ENCODE measurements at places on chromosomes 7 and 10.

- no peak for DNase-seq
These were observed 30.4 kb downstream of the LRRC4 start for GRCh38 chr7:128000854-128001265.

- DNase-seq, result no peak
These were observed 8.1 kb downstream of the GNB2 start for GRCh38 chr7:100681491-100682227.

DNA sequence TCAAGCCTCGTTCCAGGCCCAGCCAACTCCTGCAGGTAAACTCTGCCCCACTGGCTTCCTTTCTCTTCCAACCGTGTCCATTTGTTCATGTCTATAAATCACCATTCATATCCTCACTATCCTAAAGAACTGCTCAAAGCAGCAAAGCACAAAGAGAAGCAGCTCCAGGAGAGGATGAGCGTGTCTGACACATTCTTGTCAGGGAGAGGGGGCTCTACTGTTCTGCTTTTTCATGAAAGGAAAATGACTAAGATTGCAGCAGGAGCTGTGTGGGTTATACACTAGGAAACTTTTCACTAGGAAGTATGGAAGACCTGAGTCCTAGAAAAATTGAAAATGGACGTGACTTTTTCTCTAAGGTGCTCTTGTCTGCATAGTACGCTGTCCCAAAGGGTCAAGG is 16.7 kb downstream of the AGFG2 start:
- no peak for DNase-seq

DNA sequence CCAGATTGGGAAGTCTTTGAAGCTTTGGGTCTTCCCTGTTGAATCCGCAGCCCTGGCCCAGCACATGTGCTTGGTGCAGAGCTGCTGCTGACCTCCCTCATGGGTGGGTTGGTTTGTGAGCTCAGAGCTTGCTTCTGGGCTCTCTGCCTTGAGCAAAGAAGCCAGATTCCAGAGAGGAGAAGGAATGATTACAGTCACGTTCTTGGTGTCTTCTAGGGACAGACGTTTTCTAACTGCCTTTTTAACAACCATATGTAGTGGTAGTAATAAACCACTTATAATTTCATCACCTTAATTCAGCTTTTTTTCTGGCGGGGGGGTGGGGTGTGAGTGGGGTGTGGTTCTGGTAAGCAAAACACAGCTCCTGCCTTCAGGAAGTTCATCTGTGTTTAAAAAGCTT is 39.5 kb downstream of the LRMDA start:
- DNase-seq, result no peak

DNA sequence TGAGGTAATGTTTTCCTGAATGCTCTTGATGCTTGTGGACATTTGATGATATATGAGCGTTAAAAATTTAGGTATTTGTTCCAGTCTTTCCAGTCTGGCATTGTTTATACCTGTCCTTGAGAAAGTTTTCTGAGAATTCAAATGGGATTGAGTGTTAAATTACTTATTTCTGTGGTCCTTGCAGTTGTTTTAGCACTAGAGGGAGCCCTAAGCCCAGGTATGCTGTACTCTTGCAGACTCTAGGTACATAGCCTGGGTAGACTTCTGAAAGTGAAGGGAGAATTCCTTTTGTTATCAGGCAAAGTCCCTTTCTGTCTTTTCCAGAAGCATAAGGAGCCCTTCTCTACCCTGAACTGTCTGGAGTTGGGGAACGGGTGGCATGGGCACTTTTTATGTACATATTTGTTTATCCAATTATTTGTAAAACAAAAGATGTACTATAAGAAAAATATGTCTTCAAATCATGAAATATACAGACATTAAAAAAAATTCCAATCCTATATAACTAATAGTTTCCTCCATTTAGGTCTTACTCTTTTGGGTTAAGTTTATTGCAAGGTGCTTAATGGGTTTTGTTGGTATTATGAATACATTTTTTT is 262.1 kb downstream of the ATRNL1 start:
- DNase-seq, result peak; percentile 76

- no peak for DNase-seq
These were observed 90.2 kb upstream of the AGK start for GRCh38 chr7:141460781-141461715.

GRCh38 chr10:35050568-35050967 is 39.6 kb downstream of the CUL2 start:
- DNase-seq, result no peak

DNA sequence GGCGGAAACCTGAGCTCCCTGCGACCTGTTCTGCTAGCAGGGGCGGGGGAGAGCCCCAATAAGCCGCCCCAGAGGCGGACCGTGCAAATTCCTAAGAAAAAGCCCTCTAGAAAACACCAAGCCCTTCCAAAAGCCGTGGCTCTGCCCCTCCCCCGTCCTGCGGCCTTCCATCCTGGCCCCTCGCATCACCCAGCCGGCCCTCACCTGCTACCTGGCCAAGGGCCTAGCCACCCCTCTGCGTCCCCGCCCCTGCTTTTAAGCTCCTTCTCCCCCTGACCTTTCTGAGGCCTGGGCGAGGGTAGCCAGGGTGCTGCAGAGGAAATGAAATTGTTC is 24.9 kb downstream of the SKIDA1 start:
- peak; percentile 91 for DNase-seq

- no peak for DNase-seq
These were observed 111.5 kb downstream of the COL26A1 start for GRCh38 chr7:101474178-101474577.

DNA sequence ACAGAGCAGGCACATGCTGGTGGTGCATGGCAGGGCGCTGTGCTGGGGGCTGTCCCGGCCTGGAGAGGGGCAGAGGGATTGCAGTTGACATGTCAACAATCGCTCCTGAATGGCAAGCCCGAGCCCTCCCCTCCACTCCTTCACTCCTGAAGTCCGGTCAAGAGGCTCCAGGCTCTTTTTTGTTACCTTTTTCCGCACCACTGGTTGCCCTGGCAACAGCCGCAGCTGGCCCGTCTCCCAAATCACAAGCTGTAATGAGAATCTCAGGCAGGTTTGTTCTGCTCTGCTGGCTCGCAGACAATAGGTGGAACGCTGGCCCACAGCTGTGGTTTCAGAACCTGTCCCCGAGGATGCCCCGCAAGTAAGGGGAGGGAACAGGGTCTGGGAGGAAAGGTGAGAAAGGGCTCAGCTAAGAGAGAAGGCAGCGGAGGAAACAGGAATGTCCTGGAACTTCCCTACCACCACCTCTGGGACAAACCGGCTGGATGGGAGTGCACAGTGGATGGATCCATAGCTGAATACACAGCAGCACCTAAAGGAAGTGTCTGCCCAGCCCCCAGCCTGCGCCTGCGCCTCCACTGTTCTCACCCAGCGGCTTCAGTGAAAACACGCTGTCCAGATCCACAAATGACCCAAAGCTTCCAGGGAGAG is 58.9 kb downstream of the CALML3 start:
- DNase-seq, result peak; percentile 77

- DNase-seq, result no peak
These were observed 112.8 kb upstream of the KCND2 start for GRCh38 chr7:120160166-120160565.

GRCh38 chr10:60942134-60942787 is 1.7 kb downstream of the RHOBTB1 start:
- no peak for DNase-seq

GRCh38 chr7:37516664-37517063 is 68.0 kb upstream of the ELMO1 start:
- DNase-seq, result no peak

- no peak for DNase-seq
These were observed 56.5 kb downstream of the MMRN2 start for GRCh38 chr10:86900955-86901354.

GRCh38 chr7:83791737-83792136 is 142.8 kb upstream of the SEMA3E start:
- DNase-seq, result no peak

GRCh38 chr7:112905950-112906349 is 115.8 kb upstream of the TMEM168 start:
- DNase-seq, result no peak

GRCh38 chr10:95261926-95262325 is 28.9 kb downstream of the PDLIM1 start:
- DNase-seq, result no peak

GRCh38 chr7:107661081-107661864 is 645 bp downstream of the SLC26A4 start:
- peak; percentile 89 for DNase-seq

DNA sequence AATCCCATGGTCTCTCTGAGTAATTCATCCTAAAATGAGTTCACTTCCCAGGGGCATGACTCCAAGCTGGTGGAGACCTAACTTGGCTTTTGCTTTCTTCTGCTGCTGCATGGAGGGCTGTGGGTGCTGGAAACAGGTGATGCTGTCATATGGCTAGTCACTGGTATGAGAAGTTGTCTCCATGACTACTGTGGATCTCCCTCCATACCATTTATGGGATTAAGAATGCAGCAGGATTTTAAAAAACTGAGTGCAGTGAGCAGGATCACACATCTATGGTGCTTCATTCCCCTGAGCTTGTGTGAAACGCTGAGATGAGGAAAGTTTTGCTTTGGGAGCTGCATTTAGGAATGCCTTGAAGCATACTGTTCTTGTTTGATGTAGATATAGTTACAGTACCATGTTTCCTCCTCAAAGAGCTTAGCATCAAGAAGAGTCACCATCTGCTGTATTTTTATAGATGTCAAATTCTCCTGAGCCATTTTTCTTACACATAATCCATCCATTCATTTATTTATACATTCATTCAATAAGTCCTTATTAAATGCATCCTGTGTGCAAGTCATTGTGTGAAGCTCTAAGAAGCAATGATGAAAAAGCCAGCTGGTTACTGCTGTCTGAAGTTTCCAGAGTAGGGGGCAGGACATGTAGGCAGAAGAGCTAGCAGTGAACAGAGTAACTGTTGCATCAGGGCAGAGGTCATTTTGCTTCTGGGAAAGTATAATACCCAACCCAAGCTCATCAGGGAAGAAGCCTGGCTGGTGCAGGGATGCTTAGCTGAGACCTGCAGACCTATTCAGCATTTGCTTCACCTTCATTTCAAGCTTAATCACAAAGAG is 534.8 kb downstream of the AUTS2 start:
- no peak for DNase-seq

DNA sequence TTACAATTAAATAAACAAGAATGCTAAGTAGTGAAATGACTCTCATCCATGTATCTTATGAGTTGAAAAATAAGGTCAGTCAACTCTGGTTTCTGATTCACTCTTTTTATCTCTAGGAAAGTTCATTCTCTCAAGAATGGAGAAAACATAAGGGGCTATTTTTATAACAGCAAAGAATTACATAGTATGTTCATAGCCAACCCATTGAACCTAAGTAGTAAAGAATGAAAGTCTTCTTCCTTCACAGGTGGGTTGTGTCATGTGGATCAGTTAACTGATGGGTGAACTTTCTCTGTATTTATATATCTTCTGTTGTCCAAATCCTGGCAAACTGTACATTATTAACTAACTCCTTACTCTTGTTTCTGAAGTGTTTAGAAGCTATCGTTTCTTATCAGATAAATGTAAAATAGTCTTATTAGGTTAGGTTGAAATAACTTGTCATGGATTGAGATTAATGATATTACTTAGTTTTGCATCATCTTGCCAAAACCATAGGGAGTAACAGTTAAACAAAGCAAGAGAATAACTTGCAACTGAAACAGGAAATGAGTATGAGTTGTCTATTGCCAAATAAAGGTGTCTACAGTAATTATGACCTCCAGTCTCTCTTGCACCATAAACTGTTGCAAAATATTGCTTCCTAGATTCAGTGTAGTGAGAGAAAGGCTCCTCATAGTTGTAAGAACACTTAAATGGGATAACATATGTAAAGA is 86.8 kb downstream of the ANKRD7 start:
- DNase-seq, result no peak

- peak; percentile 75 for DNase-seq
These were observed 73.3 kb upstream of the MYL10 start for GRCh38 chr7:101702362-101702850.

- DNase-seq, result no peak
These were observed 895.7 kb upstream of the SORCS1 start for GRCh38 chr10:108060246-108060645.

DNA sequence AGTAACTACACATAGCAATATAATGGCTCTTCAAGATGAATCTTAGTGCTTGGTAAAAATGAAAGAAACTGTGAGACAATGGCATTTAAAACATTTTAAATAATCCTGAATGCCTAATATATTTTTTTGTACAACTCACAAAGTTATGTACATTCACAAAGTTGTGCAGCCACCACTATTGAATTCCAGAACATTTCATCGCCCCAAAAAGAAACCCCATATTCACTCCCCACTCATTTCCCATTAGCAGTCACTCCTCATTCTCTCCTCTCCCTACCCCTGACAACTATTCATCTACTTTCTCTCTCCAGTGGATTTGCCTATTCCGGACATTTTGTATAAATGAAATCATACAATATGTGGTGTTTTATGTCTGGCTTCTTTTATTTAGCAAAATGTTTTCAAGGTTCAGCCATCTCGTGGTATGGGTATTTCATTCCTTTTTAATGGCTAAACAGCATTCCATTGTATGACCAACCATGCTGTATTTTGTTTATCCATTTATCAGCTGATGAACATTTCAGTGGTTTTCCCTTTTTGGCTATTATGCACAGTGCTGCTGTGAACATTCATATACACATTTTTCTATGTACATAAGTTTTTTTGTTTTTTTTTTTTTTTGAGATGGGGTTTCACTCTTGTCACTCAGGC is 34.7 kb downstream of the ENTPD7 start:
- no peak for DNase-seq

DNA sequence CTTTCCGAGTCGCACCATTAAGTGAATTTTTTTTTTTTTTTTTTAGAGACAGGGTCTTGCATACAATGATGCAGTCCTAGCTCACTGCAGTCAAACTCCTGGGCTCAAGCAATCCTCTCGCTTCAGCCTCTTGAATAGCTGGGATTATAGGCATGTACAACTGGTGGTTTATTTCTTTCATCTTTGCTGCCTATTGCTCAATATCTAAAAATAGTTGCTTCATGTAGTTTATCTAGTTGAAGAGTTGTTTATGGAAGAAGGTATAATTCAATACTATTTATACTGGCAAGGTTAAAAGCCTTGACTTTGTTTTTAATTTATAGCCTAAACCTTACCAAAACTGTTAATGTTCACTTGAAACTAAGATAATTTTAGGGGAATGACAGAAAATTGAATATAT is 66.9 kb downstream of the SEMA3D start:
- DNase-seq, result no peak

- no peak for DNase-seq
These were observed 164.6 kb downstream of the TRIL start for GRCh38 chr7:28793381-28794085.

GRCh38 chr7:121107923-121108498 is 119.5 kb downstream of the CPED1 start:
- no peak for DNase-seq

DNA sequence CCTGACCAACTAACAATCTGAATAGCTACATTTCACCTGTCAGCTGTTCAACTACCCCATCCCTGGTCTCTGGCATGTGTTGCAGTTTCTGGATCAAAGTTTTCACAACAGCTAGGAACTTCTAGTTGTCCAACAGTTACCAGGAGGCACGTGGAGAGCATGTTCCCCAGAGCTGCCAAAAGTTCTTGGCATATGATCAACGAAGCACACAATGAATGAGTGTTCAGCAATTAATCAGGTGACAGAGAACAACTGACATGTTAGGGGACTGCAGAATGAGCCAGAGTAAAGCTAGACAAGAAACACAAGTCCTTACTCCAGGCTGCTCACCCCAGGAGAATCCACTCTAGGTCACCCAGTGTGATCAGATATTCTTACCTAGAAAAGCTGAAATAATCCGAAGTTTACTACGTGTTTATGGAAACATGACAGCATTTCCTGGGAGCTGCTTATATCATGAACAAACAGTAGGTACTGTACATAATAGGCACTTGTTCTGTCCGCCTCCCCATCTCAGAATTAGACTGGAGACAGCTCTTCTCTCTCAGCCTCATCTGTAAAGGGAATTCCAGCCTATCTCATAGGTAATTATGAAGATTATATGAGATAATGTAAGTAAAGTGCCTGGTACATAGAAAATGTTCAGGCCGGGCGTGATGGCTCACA is 50.6 kb downstream of the ZNF438 start:
- no peak for DNase-seq
